ENCODE measurements at places on chromosomes 2 and 18.

DNA sequence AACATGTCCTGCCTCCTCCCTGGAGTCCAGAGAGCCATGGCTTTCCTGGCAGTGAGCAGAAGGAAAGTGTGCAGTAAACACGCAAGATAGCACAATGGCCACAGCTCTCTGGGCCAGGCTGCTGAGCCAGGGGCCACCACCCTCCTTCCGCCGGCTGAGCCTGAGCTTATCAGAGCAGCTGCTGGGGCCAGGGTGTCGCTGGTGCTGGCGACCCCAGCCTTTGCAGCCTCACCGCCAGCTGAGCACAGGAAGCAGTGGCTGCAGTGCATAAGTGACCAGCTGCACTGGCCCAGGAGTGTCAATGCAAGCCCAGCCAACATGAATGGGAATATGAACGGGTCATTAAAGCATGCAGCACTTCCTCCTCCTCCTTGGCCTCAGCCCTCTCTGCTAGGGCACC is 172.0 kb downstream of the ZFP36L2 start:
- DNase-seq = no peak

GRCh38 chr2:10864861-10865636 is 46.7 kb upstream of the KCNF1 start:
- DNase-seq = no peak

GRCh38 chr2:199855812-199856211 is 4.8 kb upstream of the FTCDNL1 start:
- DNase-seq = no peak

DNA sequence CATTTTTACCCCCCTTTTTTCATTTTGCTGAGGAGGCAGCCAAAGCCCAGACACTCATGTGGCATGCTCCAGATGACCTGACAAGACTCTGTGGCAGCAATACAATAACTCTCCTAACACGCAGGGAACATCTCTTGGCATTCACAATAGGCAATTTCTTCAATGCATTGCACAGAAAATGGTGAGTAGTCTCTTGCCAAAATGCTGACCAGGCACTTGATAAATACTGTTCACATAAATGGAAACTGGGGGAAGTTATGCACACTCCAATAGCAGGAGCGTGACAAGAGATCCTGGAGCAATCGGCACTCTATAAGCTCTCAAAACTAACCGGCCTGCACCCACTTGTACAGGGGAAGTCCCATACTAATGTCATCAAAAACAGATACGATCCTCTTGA is 66.3 kb downstream of the NBAS start:
- DNase-seq = no peak

DNA sequence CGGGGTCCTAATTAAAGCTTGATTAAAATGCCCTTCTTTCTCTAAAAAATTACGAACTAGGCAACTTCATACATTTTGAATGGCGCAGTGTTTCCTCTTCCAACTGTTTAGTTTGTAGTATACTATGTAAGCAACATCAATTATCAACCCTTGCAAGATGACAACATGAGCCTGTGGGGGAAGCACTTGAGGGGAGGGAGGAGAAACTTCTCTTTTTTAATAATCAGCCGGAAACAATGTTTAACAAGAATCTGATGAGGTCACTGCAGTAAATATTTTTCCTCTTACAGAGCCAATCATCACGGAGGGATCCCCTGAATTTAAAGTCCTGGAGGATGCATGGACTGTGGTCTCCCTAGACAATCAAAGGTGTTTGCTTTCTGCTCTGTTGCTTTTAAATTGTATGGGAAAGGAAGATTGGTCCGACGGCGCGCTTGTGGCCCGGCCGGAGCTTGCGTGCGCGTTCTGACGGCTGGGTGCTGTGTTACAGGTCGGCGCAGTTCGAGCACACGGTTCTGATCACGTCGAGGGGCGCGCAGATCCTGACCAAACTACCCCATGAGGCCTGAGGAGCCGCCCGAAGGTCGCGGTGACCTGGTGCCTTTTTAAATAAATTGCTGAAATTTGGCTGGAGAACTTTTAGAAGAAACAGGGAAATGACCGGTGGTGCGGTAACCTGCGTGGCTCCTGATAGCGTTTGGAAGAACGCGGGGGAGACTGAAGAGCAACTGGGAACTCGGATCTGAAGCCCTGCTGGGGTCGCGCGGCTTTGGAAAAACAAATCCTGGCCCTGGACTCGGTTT is 5.3 kb upstream of the DLX1 start:
- peak; percentile 80 for DNase-seq

- no peak for DNase-seq
These were observed 74.9 kb downstream of the GPD2 start for GRCh38 chr2:156511122-156511521.

GRCh38 chr2:169071455-169071854 is 2.1 kb downstream of the DHRS9 start:
- peak; percentile 63 for DNase-seq

GRCh38 chr2:98847853-98848252 is 88.2 kb downstream of the CRACDL start:
- DNase-seq = no peak

GRCh38 chr2:101446869-101447268 is 28.0 kb downstream of the RFX8 start:
- DNase-seq = peak; percentile 81

- DNase-seq = no peak
These were observed 1573.4 kb upstream of the NXPH2 start for GRCh38 chr2:140353541-140353940.

DNA sequence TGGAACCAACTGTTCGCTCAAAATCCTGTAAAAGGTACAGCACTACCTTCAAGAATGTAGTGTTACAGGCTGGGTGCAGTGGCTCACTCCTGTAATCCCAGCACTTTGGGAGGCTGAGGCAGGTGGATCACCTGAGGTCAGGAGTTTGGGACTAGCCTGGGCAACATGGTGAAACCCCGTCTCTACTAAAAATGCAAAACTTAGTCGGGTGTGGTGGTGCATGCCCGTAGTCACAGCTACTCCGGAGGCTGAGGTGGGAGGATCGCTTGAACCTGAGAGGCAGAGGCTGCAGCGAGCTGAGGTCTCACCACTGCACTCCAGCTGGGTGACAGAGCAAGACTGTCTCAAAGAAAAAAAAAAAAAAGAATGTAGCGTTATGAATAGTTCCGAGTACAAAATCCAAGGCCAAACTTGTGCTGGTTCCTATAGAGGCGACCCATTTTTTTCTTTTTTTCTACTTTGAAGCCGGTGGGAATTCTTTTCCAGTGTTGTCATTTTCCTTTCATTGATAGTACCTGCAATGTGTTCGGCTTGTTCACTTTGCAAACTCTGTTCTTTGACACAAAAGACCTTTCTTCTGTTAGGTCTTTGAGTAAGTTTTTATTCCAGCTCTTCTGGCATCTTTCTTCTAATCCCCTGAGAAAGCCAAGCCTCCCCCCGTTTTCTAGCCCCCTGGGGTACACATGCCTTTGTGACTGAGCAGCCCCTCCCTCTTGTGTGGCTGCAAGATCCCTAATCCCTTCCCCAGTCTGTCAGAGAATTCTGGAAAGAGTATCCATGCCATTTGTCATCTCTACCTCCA is 25.1 kb downstream of the INPP5D start:
- DNase-seq = no peak

DNA sequence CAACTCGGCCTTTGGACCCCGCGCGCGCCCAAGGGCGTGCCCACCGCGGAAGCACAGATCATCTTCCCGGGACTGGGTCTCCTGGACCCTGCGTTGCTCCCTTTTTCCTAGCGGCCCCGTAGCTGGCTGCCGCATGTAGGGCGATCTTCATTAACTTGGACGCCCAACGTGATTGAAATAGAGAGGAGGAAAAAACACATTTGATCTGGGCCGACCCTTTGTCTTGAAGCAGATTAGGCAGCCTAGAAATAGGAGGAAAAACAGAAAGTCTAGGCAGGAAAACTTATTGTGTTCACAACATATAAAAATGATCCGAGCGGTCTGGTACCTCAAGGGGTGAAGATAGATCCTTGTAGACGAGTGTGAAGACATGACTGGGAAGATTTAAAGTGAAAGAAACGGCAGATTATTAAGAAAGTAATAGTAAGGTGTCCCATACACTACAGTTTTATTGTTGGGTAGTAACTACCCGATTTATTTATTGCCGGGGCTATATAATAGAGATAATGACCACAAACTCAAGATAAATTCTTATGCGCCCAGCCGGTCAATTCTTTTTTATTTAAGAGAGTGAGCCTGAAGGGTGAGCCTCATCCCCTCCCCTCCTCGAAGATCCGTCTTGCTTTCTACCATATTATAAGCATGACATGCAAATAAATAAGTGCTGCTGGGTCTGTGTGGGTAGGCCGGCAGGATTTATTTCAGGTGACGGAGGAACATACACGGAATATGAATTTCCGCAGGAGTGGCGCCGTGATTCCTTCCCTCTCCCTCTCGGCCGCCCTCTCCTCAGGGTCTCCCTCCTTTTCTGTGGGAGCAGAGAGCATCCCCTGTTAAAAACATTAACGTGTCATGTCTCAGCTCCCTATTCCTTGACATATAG is 147.4 kb downstream of the MEIS1 start:
- no peak for DNase-seq

DNA sequence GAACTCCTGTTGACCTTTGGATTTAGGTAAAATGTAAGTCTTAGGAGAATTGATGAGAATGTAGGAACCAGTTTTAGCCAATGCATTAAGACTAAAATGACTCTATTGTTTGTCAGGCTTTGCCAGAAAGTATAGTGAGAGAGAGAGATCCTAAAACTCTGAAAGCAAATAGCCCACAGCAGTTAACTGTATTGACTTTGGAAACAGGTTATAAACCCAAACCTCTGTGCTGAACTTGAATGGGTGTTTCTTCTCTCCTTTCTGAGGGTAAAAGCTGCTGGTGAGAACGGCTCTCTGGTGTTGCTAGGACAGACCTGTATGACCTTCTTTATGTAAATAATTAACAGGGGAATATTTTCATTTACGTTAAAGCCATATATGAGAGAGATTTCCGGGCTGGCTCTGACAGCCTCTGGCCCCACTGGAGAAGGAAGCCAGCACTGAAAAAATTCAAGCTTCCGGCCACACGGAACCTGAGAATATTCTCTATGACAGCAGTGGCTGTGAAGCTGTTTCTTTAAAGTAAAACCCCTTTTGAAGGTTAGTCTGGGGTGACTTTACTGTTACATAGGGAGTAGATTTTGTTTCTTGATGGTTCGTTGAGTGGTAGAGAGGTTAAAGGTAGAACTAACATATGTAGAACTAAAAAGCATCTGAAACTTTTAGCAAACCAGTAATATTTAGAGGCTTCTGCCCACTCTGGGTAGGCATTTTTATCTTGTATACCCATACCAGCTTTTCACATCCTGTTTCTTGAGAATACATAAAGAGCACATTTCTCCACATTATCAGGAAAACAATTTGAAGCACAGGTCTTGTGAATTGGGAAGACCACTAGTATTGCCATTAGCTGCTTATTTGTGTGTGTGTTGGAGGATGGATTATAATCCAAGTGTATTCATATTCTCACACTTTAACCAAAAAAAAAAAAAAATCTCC is 123.8 kb downstream of the SPTBN1 start:
- DNase-seq = peak; percentile 34

- no peak for DNase-seq
These were observed 299.4 kb downstream of the ZNF521 start for GRCh38 chr18:25052511-25052921.

DNA sequence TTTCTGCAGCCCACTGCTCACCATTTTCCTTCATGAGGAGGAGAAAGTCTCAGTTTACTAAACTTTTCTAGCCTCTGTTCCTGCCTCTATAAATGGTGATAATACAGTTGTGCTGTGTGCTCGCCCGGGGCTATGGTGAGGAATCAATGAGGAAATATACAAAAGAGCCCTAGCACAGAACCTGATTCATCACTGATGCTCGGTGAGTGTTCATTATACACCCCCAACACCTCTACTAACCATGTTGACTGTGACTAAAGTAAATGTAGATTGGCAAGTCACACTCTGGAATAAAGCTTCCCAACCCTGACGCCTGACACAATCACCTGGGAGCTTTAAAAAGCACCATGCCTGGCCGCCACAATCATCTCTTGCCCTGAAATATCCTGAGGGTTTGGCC is 118.8 kb upstream of the CYP1B1 start:
- no peak for DNase-seq

GRCh38 chr2:236870370-236870769 is 215.3 kb upstream of the COPS8 start:
- DNase-seq = no peak

DNA sequence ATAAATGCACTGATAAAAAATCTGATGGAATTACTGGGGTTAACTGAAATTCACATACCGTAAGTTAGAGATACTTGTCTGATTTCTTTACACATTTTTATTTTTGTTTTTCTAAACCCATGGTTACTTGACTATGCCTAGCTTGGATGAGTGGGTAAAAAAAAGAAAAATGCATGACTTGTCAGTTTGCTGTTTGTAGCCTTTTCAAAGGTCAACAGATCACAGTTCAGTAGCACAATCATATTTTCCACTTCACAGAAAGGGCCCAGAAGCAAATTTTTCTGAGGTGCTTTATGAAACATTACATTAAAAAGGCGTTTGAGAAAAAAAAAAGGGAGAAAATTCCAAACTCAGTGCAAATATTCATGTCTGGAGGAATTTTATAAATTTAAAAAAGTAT is 16.4 kb downstream of the SLC16A14 start:
- DNase-seq = no peak

DNA sequence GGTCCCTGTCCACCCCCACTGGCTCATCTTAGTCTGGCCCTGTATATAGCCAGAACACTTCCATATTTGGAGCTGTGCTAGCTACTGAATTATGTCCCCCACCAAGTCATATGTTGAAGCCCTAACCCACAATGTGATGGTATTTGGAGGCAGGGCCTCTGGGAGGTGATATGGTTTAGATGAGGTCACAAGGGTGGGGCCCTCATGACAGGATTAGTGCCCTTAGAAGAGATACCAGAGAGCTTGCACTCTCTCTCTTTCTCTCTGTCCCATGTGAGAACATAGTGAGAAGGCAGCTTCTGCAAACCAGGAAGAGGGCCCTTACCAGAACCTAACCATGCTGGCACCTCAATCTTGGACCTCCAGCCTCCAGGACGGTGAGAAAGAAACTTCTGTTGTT is 31.2 kb downstream of the ALPK2 start:
- no peak for DNase-seq

DNA sequence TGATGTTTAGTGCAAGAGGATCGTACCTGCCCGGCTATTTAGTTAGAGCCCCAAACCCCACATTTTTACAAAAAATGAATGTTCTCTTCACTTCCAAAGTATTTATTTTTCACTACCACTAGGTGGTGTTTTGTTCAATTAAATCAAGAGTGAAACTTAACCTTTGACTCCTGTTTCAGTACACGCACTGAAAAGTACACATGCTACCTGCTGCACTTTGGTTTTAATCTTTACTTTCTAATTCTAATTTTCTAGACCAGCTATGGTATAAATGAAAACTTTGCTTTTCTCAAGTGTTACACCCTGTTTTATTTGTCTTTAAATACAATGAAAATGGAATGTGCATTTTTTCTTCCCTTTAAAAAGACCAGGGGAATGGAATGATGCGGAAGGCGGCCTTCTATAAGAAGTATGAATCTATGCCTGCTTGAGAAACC is 31.4 kb upstream of the CHN1 start:
- DNase-seq = no peak

DNA sequence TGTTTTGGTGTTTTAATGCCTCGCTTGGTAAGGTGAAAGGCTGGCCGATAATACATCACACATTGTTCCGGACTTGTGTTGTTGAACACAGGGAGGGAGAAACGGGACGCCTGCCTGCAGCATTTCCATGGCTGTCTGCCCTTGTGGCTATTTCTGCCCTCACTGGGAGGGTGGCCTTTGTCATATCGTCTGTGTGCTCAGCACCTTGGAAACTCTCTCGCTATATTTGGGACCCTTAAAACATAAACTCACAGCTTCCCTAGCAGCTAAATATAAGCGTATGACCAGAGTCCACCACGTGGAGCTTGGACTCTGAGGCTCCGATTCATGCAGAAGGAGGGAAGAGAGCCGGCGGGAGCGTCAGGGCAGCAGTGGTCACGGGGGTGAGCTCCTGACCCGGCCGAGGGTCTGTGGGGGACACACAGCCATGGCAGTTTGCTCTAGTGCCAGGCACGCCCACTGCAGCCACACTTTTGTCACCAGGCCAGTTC is 111.7 kb downstream of the SH3BP4 start:
- DNase-seq = no peak
